ENCODE measurements at places on chromosomes 5 and 9.

DNA sequence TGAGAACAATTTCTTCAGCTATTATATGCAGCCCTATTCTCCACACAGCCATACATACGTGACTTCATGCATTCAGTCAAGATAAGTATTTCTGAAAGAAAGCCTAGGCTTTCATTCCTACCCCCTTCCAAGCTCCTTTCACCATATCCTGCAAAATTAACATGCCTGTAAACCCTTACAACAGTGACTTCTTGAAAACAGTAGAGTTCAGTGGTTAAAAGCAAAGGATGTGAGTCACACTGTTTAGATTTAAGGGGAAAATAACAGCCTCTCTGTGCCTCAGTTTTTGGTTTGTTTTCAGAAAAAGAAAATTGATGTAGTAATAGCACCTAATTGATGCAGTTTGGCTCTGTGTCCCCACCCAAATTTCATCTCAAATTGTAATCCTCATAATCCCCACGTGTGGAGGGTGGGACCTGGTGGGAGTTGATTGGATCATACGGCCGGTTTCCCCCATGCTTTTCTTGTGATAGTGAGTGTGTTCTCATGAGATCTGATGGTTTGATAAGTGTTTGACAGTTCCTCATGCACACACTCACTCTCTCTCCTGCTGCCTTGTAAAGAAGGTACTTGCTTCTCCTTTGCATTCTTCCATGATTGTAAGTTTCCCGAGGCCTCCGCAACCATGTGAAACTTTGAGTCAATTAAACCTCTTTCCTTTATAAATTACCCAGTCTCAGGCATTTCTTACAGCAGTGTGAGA is 264.8 kb downstream of the CETN3 start:
- no peak for DNase-seq

DNA sequence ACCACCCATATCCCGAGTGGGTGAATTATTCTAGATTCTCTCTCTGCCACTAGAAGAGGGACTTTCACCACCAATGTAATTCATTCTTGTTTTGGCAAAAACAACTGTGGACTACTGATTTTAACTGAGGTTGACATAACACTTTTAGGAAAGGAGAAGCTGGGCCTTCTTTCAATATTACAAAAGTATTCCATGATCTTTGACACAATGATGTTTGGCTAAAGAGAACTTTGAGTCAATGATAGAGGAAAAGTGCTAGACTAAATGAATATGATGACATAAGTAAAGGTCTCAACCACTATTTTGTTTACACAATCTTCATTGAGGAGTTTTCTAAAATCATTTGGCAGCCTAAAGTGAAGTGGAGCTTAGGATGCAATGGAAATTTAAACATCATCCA is 336.9 kb upstream of the PDE4D start:
- DNase-seq: no peak

DNA sequence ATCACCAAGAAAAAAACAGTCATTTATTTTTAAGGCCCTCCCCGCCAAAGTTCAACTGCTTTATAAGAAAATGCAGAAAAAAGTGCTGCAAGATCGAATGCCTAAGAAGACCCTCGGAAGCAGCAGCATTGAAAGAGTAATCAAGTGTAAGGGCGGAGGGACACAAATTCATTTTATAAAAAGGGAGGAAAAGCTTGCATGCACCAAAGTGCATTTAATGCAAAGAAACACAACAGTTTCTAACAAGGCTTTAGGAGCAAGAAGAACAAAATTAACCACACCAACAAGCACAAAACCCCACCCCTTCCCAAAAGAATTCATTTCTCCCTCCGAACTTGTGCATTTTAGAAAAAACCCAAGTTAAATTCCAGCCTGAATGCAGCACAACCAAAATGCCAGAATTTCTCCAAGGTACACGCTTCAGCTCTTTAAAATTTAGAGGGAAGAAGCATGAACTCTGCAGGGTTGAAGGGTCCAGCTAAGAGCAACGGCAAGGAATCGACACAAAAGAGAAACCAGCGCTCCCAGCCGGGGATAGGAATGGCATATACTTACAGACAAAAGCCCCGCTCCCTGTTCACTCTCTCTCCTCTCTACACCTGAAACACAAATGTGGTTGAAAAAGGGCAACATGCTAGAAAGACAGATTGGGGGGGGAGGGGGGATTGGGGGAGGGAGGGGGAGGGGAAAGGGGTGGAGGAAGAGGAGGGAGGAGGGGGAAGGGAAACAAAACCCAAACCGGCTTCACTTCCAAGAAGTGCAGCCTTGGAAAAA is at the start of gene NREP:
Gene NREP (minus strand): TSS at position 614 of the 774 bp plus-strand sequence. CDS start 1,422 bp downstream, outside the sequence.
- DNase-seq: peak; percentile 55

GRCh38 chr5:173590436-173591055 is 25.9 kb downstream of the BOD1 start:
- no peak for DNase-seq

DNA sequence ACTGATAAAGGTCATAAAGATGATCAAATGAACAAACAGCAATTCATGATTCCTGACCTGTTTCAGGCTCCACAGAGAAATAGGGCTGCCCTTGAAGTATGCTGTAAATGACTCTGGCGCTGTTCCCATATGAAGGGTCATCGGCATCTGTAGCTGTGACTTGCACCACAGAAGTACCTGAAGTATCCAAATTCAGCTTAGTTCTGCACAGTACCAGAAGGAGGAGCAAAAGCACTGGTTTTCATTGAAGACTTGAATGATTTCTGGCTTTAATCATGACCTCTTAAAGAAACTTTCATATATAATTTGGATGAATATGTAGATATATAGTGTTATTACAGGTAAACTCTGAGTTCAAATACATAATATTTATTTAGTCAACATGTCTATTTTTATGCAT is 109.1 kb downstream of the CDH10 start:
- DNase-seq: no peak

DNA sequence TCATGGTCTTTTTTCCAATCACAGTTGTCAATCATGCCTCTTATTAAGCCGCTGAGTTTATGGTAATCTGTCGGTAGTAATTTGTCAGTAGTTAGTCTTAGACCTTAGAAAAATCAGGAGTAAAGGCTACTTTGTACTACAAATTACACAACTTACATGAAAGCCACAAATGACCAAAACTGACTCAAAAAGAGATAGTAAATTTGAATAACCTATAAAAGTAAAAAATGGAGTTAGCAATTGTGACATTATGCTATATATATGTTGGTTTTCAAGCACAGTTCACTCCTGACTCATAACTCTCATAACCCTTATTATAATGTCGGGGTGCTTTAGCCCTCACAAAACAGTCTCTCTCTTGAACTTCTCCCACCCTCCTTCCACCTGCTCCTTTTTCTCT is 251.8 kb downstream of the ROR2 start:
- no peak for DNase-seq

GRCh38 chr5:417301-418161 is 25.4 kb upstream of the EXOC3 start:
- no peak for DNase-seq

GRCh38 chr5:11491404-11492075 is 412.7 kb downstream of the CTNND2 start:
- no peak for DNase-seq

GRCh38 chr9:557601-558201 is 283.8 kb upstream of the DMRT1 start:
- DNase-seq: no peak

- no peak for DNase-seq
Measured at GRCh38 chr5:53472720-53473510, 7.5 kb upstream of the FST start.
